GM12891 (cell line): ENCODE measurements at places on chromosomes 7 and 10.

DNA sequence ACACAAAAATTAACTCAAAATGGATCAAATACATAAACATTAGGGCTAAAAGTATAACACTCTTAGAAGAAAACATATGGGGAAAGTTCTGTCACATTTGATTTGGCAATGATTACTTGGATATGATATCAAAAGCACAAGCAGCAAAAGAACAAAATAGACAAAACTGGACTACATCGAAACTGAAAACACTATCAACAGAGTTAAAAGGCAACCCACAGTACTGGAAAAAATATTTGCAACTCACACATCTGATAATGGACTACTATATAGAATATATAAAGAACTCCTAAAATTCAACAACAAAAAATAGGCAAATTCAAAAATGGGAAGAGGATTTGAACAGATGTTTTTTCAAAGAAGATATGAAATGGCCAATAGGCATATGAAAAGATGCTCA is 51.0 kb downstream of the COA1 start:
- DNase-seq: no peak

GRCh38 chr7:36984041-36984521 is 259.8 kb upstream of the AOAH start:
- no peak for DNase-seq

GRCh38 chr7:17099083-17099973 is 199.1 kb upstream of the AHR start:
- no peak for DNase-seq

GRCh38 chr7:28595076-28595475 is 182.8 kb downstream of the CREB5 start:
- DNase-seq: no peak

- DNase-seq: no peak
Observed at GRCh38 chr7:26102176-26102575, 49.8 kb upstream of the NFE2L3 start.
